Stimulated activated memory B cell treated with anti-CD40 and anti-IgM and Interleukin-4, amounts not matched to agents 10 μg/mL and 1 μg/mL and 100 μg/mL, for 72 hours (primary cell): ENCODE measurements at places on chromosomes 1 and 21.

DNA sequence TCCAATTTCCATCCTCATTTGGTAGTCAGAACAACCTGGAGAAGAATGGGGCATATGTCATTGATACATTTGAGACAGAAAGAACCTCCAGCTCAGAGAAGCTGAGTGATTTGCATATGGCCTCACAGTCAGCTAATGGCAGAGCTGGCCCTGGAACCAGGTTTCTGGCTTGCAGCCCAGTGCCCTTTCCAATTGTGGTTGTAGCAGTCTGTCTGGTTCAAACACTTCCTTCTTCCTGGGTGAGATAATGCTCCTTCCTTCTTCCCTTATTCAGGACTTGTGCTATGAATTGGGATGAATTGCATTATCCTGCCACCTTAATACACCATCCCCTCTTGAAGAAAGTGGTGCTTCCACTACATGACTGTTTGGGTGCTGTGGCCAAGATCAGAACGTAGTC is 24.2 kb downstream of the SLC5A9 start:
- ATAC-seq = no peak

DNA sequence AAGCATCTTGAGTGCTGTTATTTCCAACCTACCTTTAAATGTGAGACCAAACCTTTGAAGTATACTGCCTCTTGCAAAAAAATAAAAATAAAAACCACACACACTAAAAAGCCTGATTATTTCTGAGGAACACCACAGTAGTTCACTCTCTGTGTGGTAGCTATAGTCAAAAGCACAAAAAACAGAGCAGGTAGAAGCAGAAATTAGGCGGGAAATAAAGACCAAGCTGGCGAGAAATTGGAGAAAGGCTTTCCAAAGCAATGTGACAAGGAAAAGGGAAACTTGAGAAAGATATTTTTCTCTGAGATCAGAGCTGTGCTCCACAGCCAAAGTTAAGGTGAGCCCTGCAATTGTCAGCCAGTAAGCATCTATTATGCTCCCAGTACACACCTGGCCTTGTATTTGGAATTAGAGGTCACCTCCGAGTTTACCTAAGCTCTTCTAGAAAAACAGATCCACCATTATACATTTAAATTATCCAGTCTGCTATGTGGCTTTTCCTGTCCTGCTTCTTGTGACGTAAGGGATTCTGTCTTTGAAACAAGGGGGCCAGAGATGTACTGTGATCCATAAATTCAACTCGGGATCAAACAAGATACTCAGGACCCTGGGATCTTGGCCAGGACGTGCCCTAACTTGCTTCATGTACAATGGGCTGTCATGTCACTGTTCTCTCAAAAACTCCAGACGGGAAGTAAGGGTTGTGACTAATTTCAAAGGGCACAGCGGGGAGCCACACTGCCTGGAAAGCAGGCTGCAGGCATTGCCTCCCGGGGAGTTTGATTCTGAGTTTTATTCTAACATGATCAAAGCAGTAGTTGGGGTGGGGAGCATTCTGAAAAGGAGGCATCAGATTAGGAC is 39.8 kb upstream of the RAB4A start:
- ATAC-seq = no peak

- ATAC-seq = no peak
Measured at GRCh38 chr1:226408285-226409184, 642 bp upstream of the PARP1 start.

DNA sequence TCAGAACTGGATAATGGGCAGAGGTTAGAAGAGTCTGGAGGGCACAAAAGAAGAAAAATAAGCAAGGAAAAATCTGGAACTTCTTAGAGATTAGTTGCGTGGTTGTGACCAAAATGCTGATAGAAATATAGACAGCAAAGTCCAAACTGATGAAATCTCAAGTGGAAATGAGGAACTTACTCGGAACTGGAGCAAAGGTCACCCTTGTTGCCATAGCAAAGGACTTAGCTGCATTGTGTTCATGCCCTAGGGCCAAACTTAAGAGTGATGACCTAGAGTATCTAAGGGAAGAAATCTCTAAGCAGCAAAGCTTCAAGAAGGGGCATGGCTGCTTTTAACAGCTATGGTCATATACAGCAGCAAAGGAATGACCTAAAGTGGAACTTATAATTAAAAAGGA is 180.0 kb downstream of the TTLL7 start:
- ATAC-seq = peak; percentile 37

GRCh38 chr1:23249787-23250454 is 32.6 kb upstream of the HTR1D start:
- no peak for ATAC-seq
